A549 treated with ZK216348 at 1 μM for 4 hours (cell line): ENCODE measurements at places on chromosomes 5 and 9. TPM values are rescaled to one million over a fixed set of nuclear protein-coding genes. Genes with fewer than 3 reads are reported as not detected.

The SPATA31A3 gene
- not detected in 5 replicates for total RNA-seq

The MARVELD2 gene
- total RNA-seq: 2.0 to 3.2 TPM (median 2.8 TPM) in 5 replicates

The TERT gene
- total RNA-seq: 1.4 to 3.5 TPM (median 2.9 TPM) in 5 replicates

The FIBCD1 gene
- total RNA-seq: 4.1 to 16.6 TPM (median 14.7 TPM) in 5 replicates

The PCDHB12 gene
- total RNA-seq: not detected in 5 replicates

The FYB1 gene
- 9.7 to 18.1 TPM (median 12.6 TPM) in 5 replicates for total RNA-seq

The PCDHGA4 gene
- total RNA-seq: 0.11 to 0.23 TPM (median 0.17 TPM) in 5 replicates

The GABRA1 gene
- total RNA-seq: not detected in 5 replicates
